ENCODE measurements at places on chromosomes 3 and 15.

DNA sequence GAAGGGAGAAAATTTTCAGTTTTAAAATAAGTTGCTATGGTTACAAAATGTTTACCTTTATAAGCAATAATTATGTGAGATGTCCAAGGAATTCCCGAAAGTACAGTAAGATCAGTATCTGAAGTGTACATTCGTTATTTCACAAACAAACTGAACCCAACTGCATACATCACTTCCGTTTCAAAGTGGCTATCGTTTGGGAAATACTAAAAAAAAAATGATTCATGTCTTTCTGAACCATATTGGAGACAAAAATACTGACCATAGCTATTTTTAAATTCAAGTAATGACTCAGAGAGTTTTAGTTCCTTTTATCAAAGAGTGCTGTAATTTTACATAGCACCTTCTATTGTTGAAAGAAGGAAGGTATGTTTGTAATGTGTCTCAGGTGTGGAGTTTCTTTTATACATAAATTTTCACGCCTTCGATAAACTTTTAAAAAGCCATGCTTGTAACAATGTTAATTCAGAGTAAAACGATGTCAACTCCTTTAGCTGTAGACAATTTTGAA, 8.0 kb upstream of the ANKRD28 start:
- DNase-seq, result no peak

DNA sequence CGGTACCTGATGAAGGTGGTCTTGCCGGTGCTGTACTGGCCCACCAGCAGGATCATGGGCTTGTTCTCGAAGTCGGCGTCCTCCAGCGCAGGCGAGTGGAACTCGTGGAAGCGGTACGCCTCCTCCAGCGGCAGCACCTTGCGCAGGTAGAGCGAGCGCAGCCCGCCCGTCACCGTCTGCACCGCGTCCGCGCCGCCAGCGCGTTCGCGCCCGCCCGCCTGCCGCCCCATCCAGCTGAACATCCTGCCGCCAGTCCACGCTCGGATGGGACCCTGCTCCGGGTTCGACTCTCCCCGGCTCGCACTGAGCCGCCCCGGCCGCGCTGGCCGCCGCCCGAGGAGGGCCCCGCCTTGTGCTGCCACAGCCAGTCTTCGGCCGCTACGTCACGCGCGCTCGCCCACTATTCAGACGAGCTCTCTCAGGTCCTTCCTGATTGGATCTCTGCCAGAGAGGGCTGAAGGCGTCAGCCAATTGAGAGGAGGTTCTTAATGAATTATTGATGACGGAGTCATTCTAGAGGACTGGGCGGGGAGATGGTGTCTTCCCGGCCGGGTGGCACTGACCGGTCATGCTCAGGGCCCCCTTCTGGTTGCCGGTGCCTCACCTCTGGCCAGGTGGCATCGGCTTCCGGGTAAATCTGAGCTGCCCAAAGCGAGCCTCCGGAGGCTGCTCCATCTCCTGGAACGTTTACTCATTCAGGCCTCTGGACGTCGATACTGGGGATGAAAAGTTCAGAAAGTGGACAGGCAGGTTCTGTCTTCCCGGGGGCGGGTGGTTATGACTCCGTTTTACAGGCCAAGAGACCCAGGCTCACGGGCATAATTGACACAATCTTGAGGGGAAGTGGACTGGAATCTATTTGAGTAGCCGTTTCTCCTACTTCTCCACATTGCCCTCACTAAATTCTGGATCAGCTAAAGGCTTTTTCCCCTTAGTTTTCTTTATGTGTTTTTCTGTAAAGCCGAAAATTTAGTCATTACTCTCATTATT, at the start of gene EHD4:
EHD4 (minus strand) TSS at position 305 of the 990 bp plus-strand sequence; CDS start at position 242, 63 bp downstream.
- peak; percentile 99 for DNase-seq

GRCh38 chr3:84100861-84101260, 857.9 kb upstream of the CADM2 start:
- no peak for DNase-seq

DNA sequence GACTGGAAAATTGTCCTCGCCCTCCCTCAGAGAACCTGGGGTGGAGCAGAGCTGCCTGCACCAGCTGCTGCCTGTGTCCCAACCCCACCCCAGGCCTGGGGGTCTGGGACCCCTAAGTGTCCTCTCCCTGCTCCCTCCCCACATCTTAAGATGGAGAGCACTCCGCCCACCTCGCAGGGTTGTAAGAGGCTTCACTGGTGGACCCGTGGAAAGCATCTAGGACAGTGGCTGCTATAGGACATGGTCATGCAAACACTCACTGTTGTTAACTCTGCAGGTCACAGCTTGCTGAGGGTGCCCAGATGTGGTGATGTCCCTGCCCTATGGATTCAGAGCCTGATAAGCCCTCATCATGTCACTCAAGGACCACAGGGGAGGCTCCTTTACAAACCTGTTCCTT, 62.0 kb upstream of the ARNT2 start:
- no peak for DNase-seq

GRCh38 chr3:27252646-27253045, 116.5 kb downstream of the NEK10 start:
- DNase-seq, result no peak

DNA sequence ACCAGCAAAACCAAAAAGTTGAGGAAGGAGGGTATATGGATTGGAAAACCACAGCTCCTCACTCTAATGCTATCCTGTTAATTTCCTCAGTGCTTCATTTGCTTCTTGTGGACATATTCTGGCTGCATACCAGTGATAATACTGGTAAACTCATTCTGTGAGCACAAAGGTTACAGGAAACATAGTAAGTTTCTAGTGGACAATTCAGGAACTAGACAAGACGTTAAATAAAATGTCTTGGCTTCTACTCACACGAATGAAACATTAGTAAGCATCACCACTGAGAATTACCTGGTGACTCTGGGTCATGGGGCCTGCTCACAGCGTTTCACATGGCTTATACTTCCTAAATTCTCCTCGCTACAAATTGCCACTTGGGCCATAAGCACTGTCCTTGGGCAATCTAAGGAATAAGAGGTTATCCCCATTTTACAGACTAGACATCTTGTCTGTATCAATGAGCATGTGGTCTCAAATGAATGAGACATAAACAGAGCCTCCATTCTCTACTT, 20.1 kb upstream of the PPIB start:
- DNase-seq, result no peak

DNA sequence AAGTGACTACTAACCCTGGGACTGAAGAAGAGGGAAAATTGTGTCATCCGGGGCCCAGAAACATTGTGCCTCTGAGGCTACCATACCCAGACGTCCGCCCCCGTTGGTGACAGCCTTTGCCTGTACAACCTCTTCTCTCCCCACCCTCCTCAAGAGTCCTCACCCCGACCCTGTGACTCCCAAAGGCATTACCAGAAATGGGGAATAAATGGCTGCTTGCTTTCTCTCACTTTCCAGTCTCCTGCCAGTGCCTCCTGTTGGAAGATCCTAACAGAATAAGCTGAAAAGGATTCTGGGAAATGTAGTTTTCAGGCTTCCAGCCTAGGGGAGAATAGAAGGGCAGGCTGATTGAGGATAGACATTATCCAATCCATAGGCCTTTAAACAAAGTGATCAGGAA, 30.8 kb upstream of the SLC25A36 start:
- no peak for DNase-seq

GRCh38 chr15:25172691-25173090, 217.9 kb downstream of the SNRPN start:
- DNase-seq, result no peak

- DNase-seq, result no peak
Observed at GRCh38 chr15:89161666-89162065, 59.7 kb downstream of the RLBP1 start.

DNA sequence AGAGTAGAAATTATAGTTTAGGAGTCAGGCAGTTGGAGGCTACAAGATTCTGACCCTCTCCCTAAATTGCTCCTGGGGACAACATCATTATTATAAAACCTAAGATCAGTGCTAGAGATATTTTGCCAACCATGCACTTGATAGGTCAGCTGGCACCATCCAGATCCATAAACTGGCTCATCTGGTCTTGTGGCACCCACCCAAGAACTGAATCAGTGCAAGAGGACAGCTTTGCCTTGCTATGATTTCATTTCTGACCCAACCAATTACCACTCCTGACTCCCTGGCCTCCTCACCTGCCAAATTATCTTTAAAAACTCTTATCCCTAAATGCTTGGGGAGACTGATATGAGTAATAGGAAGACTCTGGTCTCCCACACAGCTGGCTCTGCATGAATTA, 461.1 kb upstream of the TGFBR2 start:
- no peak for DNase-seq

DNA sequence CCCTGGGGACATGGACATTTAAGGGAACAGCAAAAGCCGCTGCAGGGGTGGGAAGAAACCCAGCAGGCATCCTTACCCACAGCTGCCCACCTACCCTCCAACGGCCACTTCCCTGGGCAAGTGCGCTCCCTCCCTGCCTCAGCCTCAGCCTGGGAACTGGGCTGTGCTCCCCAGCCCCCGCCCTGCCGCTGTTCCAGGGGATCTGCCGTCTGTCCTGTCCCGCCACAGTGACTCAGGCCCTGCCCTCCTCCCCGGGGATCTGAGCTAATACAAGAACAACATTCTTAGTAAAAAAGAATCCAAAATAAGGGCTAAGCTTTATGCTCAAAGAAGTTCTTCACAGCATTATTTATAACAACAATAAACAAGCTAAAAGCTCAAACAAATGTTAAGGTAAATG, 7.4 kb upstream of the IQSEC1 start:
- no peak for DNase-seq

DNA sequence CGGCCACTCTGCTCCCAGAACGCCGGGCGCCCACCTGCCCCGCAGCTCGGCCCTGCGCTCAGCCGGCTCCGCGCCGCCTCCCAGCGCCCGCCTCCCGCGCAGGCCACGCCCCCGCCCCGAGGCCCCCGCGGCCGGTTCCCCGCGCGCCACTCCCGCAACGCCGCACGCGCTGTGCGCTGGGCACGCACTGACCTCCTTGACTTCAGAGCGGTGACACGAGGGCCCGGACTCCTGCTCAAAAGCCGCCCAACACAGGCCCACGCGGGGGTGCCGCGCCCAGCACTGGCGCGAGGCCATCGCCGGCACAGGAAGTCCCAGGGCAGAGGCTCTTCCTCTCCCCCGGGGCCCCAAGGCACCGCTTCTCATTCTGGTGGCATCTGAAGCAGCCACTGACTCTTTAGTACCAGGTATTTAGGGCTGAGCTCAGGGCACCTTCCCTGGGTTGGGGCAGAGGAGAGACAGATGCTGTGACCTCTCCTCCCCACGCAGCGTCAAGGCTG, 12.4 kb downstream of the TNK2 start:
- DNase-seq, result no peak

GRCh38 chr3:77932926-77933325, 893.0 kb downstream of the ROBO2 start:
- no peak for DNase-seq

DNA sequence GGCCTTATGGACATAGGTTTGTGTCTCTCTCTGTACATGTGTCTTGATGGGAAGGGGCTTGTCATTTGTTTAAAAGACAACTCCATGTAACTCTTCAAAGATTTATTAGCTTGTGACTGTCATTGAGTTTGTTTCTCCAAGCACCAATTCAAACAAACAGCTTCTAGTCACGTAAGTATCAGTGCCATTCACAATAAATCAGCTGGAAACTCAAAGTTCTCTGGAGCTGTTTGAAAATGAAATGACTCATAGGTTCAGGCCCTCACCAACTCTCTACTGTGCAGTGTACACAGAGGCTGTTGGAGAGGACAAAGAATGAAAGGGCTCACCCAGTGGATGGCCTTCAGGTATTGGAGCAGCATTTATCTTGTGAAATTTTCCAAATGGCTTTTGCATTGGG, 476.3 kb downstream of the AGBL1 start:
- DNase-seq, result no peak

DNA sequence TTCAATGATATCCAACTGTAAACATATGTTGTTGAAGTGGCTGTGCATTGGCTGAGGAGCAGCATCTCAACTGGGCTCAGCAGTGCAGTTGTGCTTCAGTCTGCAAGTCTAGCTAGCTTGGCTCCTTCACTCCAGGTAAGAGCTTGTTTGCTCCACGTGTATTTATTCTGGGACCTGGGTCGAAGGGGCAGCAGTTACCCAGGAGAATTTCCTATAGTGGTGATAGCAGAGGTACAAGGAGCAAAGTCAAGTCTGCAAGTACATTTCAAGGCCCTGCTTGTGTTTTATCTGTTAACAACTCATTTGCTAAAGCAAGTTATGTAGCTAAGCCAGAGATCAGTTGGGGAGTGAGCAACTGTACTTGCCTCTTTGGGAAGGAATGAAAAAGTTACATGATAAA, 286.2 kb upstream of the UMPS start:
- no peak for DNase-seq

GRCh38 chr15:79154483-79155135, 64.0 kb upstream of the RASGRF1 start:
- DNase-seq, result no peak

- DNase-seq, result no peak
Observed at GRCh38 chr15:74782259-74783071, 585 bp downstream of the CSK start.

- DNase-seq, result no peak
Observed at GRCh38 chr3:106435899-106436453, 567.2 kb upstream of the CBLB start.

GRCh38 chr15:41894791-41895463, 1.1 kb upstream of the SPTBN5 start:
- DNase-seq, result no peak

GRCh38 chr3:37979541-37980461, 10.8 kb upstream of the VILL start:
- no peak for DNase-seq

- no peak for DNase-seq
Observed at GRCh38 chr15:56934269-56934668, 15.8 kb downstream of the TCF12 start.

GRCh38 chr3:113113361-113113760, 98.0 kb upstream of the BOC start:
- no peak for DNase-seq

DNA sequence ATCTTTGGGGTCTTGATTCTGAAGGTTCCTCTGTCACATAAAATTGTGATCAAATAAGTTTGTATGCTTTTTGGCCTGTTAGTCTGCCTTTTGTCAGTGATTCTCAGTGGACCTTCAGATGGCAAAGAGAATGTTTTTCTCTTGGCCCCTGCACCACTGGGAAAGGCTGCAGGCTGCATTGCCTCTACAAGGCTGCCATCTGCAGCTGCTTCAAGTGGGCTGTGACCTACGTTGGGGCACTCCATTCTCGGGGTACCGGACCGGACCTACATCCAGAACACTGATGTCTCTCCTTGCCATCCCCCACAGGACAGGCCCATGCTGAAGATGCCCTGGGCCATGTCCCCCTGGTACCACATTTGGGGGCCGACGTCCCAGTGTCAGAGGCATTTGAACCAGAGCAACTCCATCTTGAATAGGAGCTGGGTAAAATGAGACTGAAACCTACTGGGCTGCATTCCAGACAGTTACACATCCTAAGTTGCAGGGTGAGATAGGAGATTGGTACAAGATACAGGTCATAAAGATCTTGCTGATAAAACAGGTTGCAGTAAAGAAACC, 37.5 kb upstream of the MFGE8 start:
- peak; percentile 77 for DNase-seq

GRCh38 chr3:123728014-123728413, 143.2 kb upstream of the HACD2 start:
- DNase-seq, result no peak

GRCh38 chr3:31636694-31637442, 104.1 kb downstream of the STT3B start:
- DNase-seq, result no peak
